ENCODE measurements at places on chromosomes 16 and 17. TPM values are rescaled to one million over a fixed set of nuclear protein-coding genes. Genes with fewer than 3 reads are reported as not detected.
A peak's percentile ranks its signal among the peaks of the same experiment; 100 is the strongest.

- no peak for DNase-seq
Measured at GRCh38 chr17:37283414-37283961, 92.3 kb upstream of the C17orf78 start.

DNA sequence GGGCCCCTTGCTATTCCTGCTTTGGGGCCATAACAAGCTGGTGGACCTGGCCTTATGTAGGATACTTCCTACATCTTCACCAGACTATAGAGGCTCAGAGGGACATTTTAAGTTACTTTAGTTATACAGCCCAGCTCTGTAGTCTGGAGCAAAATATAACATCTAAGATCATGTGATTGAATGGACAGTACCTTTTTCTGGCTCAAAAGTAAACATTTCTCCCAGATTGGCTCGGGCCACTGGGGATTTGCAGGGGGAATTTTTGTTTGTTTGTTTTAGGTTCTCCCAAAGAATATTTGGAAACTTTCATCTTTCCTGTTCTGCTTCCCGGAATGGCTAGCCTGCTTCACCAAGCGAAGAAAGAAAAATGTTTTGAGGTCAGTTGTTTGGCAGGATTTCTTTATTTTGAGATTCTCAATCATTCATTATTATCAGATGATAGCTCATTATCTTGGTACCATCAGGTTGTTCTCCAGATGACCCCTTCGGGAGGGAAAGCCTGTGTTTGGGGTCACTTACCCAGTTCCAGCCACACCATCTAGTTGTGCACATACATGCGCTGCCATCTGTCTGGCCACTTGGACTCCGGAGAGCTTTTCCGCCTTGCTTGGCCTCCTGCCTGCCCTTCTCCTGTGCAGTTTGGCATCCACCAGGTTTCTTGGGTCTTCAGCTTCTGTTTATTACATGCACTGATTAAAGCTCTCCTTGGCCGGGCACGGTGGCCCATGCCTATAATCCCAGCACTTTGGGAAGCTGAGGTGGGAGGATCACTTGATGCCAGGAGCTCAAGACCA lies 17.2 kb downstream of the IQCK start:
- no peak for DNase-seq

DNA sequence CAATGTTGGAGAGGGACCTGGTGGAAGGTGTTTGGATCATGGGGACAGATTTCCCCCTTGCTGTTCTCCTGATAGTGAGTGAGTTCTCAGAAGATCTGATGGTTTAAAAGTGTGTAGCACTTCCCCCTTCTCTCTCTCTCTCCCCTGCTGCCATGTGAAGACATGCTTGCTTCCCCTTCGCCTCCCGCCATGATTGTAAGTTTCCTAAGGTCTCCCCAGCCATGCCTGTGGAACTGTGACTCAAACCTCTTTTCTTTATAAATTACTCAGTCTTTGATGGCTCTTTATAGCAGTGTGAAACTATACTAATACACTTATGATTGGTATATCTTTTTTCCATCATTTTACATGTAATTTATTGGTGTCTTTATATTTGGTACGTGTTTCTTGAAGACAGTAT lies 13.4 kb downstream of the ADGRG5 start:
- no peak for DNase-seq

GRCh38 chr16:16150117-16150877 lies 73.0 kb downstream of the ABCC6 start:
- DNase-seq, result peak; percentile 83

- DNase-seq, result peak; percentile 82
Measured at GRCh38 chr16:81996664-81997509, 14.4 kb downstream of the SDR42E1 start.

DNA sequence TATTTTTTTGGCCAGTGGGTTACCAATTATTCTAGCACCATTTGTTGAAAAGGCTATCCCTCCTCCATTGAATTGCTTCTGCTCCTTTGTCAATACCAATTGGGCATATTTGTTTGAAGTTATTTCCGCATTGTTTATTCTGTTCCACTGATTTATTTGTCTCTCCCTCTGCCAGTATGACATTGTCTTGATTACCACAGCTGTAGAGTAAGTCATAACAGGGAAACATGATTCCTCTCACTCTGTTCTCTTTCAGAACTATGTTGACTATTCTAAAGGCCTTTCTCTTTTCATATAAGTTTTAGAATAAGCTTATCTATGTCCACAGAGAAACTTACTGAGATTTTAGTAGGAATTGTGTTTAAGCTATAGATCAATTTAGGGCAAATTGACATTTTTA lies 94.3 kb downstream of the MAP2K6 start:
- no peak for DNase-seq

DNA sequence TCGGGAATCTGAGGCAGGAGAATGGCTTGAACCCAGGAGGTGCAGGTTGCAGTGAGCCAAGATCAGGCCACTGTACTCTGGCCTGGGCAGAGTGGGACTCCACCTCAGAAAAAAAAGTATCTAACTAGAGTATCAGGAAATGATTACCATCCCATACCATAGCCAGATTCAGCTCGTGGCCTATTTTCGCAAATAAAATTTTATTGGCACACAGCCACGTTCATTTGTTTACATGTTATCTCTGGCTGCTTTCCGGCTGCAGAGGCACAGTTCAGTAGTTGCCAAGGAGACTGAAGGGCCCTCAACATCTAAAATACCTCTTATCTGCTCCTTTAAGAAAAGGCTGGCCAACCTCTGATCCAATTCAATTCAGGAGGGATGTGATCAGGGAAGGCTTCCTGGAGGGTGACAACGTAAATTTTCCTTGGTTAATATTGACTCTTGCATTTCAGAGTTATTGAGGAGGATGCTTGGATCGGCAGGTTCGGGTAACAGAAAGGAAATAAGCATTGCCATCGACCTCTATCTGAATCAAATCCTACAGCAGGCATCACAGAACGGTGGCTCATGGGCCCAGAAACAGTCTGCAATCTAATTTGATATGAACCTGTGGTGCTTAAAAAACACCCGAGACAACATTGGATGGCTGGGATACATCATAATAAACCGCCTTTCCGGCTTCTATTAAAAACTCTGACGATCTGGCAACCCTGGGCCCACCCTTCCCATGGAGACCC lies 73.8 kb downstream of the XYLT1 start:
- no peak for DNase-seq

DNA sequence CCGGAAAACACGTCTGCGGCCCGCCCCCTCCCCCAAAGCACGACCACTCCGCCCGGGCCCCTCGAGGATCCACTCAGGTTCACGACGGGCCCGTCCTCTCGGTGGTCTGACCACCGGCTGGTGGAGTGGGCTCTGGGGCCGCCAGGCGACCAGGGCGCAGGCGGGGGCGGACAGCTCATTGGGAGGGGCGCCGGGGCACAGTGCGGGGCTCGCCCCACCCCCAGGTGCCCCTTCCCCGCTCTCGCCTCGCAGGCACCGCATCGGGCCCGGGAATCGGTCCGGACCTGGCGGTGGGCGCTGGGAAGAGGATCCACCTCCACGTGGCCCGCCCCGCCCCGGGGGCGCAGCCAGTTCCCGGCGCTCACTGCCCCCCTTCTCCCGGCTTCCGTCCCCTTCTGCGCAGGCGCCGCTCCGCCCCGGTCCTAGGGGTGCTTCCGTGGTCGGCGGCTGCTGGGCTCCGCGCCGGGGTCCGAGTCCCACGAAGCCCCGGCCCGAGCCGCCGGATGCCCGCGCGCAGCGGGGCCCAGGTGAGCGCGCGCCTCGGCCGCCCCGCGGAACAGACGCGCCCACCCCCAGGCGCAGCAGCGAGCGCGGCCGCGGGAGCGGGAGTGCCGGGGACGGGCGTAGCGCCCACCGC lies at the start of gene MPG:
TSS of gene MPG (plus strand) at position 419 of the 637 bp plus-strand sequence. CDS start at position 504, 85 bp downstream.
- DNase-seq, result peak; percentile 92

DNA sequence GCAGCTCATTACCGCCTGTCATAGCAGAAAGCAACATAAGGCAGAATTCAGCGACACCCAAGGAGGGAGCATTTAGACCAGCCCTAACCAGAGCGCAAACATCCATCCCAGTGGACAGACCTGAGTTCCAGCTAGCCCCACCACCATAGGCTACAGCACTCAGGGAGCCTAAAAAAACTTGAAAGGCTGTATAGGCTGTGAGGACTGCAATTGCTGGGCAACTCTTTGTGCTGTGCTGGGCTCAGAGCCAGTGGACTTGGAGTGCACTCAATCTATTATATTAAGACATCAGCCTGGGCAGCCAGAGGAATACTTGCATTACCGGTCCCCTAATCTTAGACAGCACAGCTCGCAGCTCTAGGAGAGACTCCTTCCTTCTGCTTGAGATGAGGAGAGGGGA lies 207.3 kb downstream of the KIF2B start:
- DNase-seq, result no peak

GRCh38 chr17:8997994-8998628 lies 23.2 kb upstream of the NTN1 start:
- DNase-seq, result no peak

GRCh38 chr16:228151-228851 lies 948 bp downstream of the LUC7L start:
- DNase-seq, result no peak

- no peak for DNase-seq
Measured at GRCh38 chr16:74461826-74462225, 40.5 kb upstream of the CLEC18B start.

DNA sequence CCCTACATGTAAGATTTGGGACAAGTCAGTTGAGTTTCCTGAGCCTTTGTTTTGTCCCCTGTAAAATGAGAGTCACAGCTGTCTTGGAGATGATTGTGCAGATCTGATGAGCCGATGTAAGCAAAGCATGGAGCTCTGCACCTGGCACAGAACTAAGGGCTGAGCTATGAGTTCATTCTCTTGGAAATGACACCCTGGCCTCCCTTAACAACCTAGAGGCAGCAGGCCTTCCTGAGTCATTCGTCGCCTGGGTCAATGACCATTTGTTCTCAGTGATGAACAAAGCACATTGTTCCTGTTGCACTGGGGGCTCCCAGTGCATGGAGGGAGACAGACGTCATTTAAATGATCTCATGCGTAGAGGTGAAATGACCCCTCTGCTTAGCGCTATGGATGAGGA lies 62.8 kb upstream of the GCSH start:
- DNase-seq, result no peak

DNA sequence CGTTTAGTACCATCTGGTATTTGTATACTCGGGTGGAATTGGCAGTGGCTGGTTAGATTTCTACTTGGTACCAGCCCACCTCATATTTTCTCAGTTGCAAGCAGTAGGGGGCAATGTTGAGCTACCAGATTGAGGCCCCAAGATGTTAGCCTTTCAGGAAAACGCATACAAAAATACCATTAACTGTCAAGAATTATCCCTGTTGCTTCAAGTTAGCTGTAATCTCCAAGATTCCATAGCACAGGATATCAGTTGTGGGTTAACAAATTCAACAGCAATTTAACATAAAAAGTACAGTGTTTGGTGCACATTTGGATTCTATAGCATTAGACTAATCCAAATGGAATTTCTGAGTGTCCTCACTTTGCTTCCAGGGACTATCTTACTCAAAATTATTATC lies 188.2 kb downstream of the FTO start:
- peak; percentile 74 for DNase-seq

- DNase-seq, result no peak
Measured at GRCh38 chr17:78344666-78345065, 15.2 kb downstream of the SOCS3 start.

DNA sequence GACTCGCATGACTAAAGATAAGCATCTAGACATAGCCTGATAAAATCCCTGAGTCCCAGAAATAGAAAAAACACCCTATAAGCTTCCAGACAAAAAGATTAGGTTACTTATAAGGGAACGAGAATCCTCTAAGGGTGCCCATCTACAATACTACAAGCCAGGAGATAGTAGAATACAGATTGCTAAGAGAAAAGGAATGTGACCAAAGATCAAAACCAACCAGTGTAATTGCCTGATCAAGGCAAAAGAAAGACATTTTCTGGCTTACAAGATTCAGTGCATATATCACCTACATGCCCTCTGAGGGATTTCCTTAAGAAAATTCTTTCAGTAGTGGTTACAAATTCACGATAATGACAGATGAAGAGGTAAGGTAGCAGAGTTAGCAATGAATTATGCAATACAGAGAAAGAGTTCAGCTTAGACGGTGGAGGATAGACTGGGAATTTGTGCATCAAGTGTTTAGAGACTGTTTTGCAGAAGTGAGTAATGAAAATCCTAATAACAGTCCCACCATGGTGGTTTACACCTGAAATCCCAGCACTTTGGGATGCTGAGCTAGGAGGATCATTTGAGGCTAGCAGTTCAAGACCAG lies 35.0 kb downstream of the BCL7C start:
- DNase-seq, result no peak

- no peak for DNase-seq
Measured at GRCh38 chr17:80453126-80453997, 23.0 kb downstream of the NPTX1 start.

DNA sequence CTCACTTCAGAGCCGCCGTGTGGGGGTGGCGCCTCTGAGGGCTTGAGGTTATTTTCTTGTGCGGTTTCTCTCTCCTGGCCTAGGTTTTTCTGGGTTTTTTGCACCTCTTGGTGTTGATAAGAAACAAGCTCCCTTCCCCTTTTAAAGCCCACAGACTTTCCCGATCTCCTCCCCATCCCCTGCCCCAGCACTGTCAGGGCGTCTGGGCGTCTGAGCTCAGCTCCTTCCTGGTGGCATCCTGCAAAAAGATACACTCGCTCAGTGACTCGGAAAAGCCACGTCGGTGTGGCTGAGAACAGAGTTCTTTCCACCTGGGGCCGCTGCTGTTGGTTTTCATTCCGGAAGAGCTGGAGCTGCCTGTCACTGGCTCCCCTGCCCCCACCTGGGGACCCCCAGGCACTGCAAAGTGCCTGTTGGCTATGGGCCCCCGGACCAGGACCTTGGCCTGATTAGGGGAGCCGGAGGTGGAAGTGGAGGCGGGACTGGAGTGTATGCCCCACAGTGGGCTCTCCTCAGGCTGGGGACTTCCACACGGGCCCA lies 14.5 kb downstream of the BAIAP2 start:
- no peak for DNase-seq

DNA sequence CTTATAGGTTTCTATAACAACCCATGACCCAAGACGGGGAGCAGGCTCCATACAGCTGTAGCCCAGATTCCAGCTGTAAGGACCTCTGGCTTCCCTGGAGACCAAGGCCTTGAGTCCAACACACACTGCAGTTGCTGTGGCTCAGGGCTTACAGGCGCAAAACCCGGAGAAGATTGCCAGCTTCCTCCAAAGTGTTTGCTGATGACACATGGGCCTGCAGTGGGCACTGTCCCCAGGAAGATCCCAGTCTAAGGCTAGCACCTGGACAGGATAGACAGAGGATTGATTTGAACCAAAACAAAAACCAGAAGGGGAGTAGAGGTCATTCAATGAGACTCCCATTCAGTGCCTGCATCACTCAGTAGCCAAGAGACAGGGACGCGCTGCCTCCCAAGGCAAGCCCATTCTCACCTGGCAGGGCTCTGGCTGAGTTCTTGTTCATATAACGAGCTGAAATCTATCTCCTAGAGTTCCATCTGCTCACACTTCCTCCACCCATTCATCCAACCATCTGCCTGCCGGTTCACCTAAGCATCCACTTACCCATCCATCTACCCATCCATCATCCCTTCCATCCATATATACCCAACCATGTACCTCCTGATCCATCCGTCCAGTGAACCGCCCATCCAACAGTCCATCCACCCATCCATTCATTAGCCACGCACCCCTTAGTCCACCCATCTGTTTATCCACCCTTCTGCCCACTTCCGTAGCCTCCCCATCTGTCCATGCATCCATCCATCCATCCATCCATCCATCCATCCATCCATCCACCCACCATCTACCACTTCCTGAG lies 10.2 kb downstream of the RAB11FIP4 start:
- no peak for DNase-seq

Gene CDH11
- 41.9 TPM for polyA plus RNA-seq

Gene FOXC2
- polyA plus RNA-seq, result 0.70 TPM

Gene GPR179
- 0.94 TPM for polyA plus RNA-seq

Gene RNPS1
- polyA plus RNA-seq, result 183 TPM

Gene CCDC78
- polyA plus RNA-seq, result 1.4 TPM

Gene DNAI2
- polyA plus RNA-seq, result not detected

Gene FTO
- 55.1 TPM for polyA plus RNA-seq

Gene ZSWIM7
- 41.8 TPM for polyA plus RNA-seq

Gene CDT1
- 8.5 TPM for polyA plus RNA-seq

Gene PLXDC1
- polyA plus RNA-seq, result 9.3 TPM

All from hindlimb muscle (tissue), 1 donor.